ENCODE measurements at places on chromosomes 1 and 21.

DNA sequence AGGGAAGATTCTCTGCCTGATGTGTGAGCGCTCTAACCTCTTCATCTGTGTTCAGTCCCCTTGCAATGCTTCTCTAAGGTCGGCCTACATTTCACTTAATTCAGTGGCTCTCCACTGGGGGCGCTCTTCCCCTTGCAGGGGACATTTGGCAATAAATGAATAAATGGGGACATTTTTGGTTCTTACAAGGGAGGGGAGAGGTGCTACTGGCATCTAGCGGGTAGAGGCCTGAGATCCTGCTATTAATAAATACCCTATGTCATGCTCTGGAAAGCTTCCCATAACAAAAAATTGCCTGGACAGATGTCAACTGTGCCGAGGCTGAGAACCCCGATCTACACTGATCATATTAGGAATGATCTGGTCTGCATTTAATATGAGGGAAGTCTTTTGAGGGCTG lies 25.9 kb upstream of the DNAJC11 start:
- no peak for DNase-seq

DNA sequence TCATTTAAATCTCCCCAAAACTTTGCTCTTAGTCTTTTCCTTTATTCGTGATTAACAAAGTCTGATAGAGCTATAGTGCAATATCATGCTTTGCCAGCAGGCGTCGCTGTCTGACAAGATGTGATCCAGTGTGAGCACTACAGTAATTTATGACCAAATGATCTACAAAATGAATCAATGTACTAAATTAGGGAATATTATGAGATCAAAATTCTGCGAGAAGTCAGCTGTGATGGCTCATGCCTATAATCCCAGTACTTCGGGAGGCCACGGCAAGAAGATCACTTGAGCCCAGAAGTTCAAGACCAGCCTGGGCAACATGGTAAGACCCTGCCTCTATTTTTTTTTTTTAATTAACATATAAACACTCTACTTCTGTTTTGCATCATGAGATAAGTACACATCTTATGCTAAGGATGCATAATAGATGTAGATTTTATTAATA lies 3.6 kb upstream of the SPSB1 start:
- no peak for DNase-seq

- no peak for DNase-seq
Measured at GRCh38 chr1:211547710-211548109, 31.3 kb downstream of the SLC30A1 start.

- DNase-seq = no peak
Measured at GRCh38 chr1:209384710-209385550, 198.6 kb upstream of the CAMK1G start.

DNA sequence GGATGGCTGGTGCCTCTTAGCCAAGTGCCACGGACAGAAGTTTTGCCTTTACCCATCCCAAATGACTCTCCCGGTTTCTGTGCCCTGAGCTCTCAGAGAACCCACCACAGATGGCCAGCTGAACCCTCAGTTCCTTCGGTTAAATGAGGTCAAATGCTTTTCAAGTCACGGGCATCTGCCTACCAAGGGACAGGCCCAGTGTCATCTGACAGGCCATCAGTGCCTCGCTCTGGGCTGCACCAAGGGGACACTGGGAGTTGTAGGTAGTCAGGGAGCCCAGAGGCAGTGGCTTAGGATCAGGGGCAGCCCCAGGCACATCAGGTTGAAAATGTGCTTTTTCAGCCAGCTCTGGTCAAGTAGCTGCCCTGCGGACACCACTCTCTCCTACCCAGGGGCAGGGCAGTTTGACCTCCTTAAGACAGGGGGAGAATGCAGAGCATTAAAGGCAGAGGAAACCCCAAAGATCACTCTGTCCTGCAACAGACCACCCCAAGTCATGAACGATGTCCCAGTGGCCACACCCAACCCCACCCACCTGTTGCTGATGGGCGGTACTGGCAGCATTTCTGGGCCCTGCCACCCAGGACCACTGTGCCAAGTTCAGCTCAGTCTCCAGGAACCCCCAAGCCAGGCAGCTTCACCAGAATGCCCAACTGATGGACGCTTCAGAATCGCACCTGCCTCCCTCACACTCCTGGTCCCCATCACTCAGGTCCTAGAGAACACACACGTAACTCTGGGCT lies 60.7 kb downstream of the CASZ1 start:
- DNase-seq = no peak

GRCh38 chr1:213256438-213257087 lies 205.5 kb downstream of the RPS6KC1 start:
- DNase-seq = no peak

DNA sequence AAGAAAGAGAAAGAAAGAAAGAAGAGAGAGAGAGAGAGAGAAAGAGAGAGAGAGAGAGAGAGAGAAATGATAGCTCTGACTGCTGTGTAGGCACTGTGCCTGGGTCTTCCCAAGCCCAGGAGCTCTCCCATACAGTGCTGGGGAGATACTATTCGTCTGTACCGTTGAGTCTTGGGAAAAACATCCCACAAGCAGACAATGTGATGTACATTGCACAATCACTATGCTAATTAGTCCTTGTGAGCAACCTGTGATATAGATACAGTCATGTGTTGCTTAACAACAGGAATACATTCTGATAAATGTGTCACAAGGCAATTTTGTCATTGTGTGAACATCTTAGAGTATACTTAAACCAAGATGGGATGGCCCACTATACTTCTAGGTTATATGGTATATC lies 381.0 kb downstream of the HHAT start:
- no peak for DNase-seq

DNA sequence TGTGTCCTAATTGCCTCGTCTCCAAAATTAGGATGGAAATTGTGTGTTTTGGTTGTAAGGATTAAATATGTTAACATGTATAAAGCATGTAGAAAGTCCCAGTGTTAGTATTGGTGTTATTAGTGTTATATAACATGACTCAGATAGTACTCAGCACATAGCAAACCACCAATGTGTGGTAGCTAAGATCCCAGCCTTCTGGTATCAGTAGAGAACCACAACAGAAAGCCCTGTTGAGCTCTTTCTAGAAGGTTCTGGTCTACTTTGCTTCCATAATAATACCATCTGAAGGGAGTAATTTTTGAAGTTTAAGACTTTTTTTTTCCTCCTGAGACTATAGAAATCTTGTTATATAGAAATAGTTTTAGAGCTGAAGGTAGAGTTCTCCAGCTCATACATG lies 259.3 kb upstream of the SGIP1 start:
- DNase-seq = no peak

GRCh38 chr1:180907313-180908055 lies 5.2 kb upstream of the KIAA1614 start:
- DNase-seq = no peak

DNA sequence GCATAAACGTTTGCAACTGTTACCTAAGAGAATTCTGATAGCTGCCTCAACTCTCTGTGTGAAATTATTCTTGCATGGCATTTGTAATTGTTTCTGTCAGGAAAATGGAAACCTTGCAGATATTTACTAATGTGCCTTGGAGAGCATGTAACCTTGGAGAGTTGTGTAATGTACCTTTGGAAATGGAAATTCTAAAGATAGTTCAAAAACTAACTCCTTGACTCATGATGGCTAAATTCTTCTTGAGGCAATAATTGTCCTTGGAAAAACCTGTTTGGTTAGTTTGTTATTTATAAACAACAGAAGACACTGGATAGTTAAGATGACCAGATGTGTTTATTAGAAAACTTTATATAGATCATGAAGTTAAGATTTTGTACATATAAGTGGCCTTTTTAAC lies 1033.8 kb downstream of the PLA2G4A start:
- DNase-seq = no peak

- no peak for DNase-seq
Measured at GRCh38 chr1:184945678-184946412, 28.5 kb downstream of the NIBAN1 start.

GRCh38 chr1:229231754-229232119 lies 39.2 kb upstream of the RAB4A start:
- DNase-seq = no peak

- no peak for DNase-seq
Measured at GRCh38 chr1:236039740-236040685, 24.9 kb downstream of the NID1 start.

- DNase-seq = no peak
Measured at GRCh38 chr1:15116966-15117365, 36.6 kb upstream of the TMEM51 start.

DNA sequence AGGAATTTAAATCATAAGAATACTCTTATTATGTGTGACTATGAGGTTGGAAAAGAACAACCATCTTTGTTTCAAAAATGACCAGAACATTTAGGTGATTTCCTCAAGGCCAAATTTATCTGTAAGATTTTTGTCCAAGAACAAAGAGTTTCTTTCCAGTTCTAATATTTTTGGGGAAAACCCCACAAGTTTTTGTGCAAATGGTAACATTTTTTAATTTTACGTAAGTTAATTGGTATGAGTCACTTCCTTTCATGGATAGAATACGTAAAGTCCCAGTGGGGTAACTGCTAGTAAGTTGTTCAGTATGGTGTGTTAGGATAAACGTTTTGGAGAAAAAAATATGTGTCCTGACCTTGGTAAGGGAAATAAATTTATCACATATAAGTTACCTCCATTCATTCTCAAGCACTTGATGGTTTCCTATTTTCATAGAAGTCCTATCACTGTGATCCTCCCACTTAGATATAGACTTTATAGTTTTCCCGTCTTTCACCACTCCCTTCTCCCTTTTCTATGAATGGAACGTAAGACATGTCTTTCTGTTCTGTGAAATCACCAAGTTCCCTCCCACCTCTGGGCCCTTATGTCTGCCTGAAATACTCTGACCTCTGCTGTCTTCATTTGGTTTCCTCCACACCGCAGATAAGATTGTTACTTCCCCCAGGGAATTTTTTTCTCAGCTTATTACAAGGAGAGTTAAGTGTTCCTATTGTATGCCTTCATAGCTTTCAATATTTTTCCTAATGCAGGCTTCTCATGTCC lies 34.9 kb upstream of the TSNAX start:
- no peak for DNase-seq

DNA sequence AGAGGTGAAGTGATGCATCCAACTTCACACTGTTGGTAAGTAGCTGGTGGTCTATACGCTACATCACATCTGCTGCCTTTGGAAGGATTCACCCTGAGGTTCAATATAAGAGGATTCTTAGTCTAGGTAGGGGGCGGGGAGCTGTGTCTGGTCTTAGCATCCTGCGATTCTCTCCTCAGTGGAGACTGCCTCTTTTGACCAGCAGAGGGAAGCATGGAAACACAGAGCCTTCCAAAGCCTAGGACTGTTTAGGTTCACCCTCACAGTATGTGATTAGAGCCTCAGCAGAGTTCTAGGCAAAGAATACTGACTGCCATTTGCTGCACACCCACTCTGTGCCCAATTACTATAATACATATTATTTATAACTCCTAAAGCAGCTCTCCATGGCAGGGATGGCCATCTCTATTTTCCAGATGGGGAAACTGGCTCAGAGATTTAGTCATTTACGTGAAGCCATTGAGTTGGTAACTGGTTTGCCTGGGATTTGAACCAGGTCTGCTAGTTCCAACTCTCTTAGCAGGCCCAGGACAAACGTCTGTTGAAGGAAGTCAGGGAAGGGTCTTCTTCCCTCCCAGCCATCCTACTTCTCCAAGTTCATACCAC lies 28.9 kb upstream of the EFCAB14 start:
- no peak for DNase-seq

DNA sequence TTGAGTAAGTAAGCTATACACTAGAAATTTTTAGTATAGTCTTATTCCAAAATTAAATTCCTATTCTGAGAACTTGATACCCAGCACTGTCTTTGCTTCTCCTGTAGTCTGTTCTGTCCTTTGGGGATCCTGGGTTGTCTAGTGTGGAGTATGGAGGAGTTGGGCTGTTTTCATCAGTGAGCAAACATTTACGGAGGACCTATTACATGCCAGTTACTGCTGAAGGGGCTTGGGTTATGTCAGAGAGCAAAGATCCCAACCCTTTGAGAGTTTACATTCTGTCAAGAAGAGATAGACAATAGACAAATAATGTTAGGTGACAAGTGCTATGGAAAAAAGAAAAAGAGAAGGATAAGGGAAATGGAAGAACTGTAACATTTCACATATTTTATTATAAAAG lies 9.0 kb downstream of the TRAPPC10 start:
- no peak for DNase-seq

- DNase-seq = no peak
Measured at GRCh38 chr1:118564961-118565703, 380.1 kb upstream of the SPAG17 start.

GRCh38 chr1:74693473-74693872 lies 19.9 kb upstream of the ERICH3 start:
- no peak for DNase-seq

DNA sequence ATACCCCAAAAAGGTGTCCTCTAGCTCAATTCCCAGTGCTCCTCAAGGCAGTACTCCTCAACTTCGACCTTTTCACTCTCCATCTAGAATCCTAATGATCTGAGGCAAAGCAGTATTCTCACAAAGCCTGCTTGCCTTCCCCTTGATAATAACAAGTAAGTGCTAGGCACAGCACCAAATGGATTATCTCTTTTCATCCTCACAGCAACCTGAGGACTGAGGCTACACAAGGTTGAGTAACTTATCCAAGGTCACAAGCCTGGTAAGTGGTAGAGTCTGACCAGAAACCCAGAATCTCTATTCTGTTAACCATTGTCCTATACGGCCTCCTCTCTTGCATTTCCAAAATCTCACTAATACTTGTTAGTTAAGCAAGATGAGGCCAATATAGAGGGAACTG lies 5.1 kb downstream of the SYDE2 start:
- DNase-seq = no peak
